Fibroblast of the aortic adventitia (primary cell): ENCODE measurements at places on chromosomes 13 and 19. TPM values are rescaled to one million over a fixed set of nuclear protein-coding genes. Genes with fewer than 3 reads are reported as not detected.

ZNF729 gene
- total RNA-seq: not detected in 2 replicates

SYNGR4 gene
- total RNA-seq: not detected in 2 replicates

CLIP3 gene
- total RNA-seq: 7.4 and 20.1 TPM in 2 replicates

SLC10A2 gene
- total RNA-seq: not detected in 2 replicates

SLC46A3 gene
- 3.4 TPM in 2 replicates for total RNA-seq

ZNF555 gene
- total RNA-seq: 5.9 and 7.0 TPM in 2 replicates

PLK5 gene
- not detected in 2 replicates for total RNA-seq

KL gene
- 0.81 TPM in 1 of 2 replicates, not detected in the other for total RNA-seq

SLC17A7 gene
- total RNA-seq: 0.49 TPM in 1 of 2 replicates, not detected in the other

CDK8 gene
- total RNA-seq: 11.7 and 13.6 TPM in 2 replicates

NLRP9 gene
- not detected in 2 replicates for total RNA-seq

UBXN6 gene
- 87.9 and 126 TPM in 2 replicates for total RNA-seq

ZNF471 gene
- 2.5 and 11.0 TPM in 2 replicates for total RNA-seq

ZNF506 gene
- 7.1 and 14.8 TPM in 2 replicates for total RNA-seq

SRRM5 gene
- total RNA-seq: 0.09 TPM in 1 of 2 replicates, not detected in the other

CCNE1 gene
- 4.8 and 5.6 TPM in 2 replicates for total RNA-seq

ZNF418 gene
- total RNA-seq: 3.6 and 13.6 TPM in 2 replicates

CRTC1 gene
- total RNA-seq: 1.1 and 2.4 TPM in 2 replicates

CD79A gene
- 0.09 TPM in 1 of 2 replicates, not detected in the other for total RNA-seq
